ENCODE measurements at places on chromosomes 12 and 14.

DNA sequence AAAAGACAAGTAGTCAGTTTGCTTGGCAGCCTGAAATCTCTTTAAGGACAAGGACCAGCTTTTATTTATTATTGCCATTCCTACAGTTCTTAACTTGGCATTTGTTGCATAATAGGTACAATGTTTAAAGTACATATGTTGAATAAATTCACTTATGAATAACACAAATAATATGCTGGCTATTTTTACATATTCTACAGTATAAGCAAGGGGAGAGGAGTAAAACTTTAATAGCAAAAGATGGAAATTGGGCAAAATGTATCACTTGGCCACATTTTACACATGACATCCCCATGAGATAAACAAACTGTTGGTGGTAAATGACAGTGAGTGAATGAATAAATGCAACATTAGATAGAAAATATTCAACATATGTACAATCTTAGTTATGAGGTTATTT is 333.1 kb downstream of the DIO2 start:
- DNase-seq, result no peak

GRCh38 chr12:12214201-12214600 is 52.6 kb downstream of the LRP6 start:
- DNase-seq, result no peak

DNA sequence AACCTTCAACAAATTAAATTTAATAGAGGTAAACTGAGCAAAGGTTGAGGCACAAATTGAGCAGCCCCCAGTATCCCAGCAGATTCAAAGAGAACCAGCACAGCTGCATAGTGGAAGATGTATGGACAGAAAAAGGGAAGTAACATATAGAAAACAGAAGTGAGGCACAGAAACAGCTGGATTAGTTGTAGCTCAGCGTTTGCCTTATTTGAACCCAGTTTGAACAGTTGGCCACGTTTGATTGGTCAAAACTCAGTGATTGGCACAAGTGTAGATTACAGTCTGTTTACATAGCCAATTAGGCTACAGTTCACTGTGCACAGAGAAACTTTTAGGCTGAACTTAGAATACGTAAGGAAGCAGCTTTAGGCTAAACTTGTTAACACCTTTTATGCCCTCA is 315.5 kb downstream of the RMST start:
- DNase-seq, result no peak

- DNase-seq, result no peak
These were observed 15.2 kb upstream of the PLEKHG6 start for GRCh38 chr12:6295094-6295811.

- DNase-seq, result no peak
These were observed 12.2 kb downstream of the GTF2H3 start for GRCh38 chr12:123645878-123646277.

GRCh38 chr14:61409782-61410181 is 88.4 kb downstream of the PRKCH start:
- DNase-seq, result no peak

- no peak for DNase-seq
These were observed 29.1 kb downstream of the JDP2 start for GRCh38 chr14:75456997-75457335.

- DNase-seq, result no peak
These were observed 249.4 kb downstream of the ZFP36L1 start for GRCh38 chr14:68543516-68543915.

- no peak for DNase-seq
These were observed 19.8 kb upstream of the RNASE2 start for GRCh38 chr14:20935303-20935984.

- DNase-seq, result no peak
These were observed 4.5 kb upstream of the DNAH10 start for GRCh38 chr12:123757561-123757960.

GRCh38 chr14:64891839-64892375 is 12.2 kb upstream of the SPTB start:
- DNase-seq, result peak; percentile 74

GRCh38 chr12:114662512-114663177 is 21.3 kb downstream of the TBX3 start:
- peak; percentile 57 for DNase-seq

GRCh38 chr12:1934831-1935230 is 16.4 kb upstream of the CACNA2D4 start:
- DNase-seq, result no peak

GRCh38 chr12:19200261-19200660 is 70.7 kb downstream of the PLEKHA5 start:
- no peak for DNase-seq

GRCh38 chr12:3683670-3684069 is 69.2 kb downstream of the CRACR2A start:
- no peak for DNase-seq

- no peak for DNase-seq
These were observed 27.7 kb upstream of the DHRS2 start for GRCh38 chr14:23608454-23608853.

DNA sequence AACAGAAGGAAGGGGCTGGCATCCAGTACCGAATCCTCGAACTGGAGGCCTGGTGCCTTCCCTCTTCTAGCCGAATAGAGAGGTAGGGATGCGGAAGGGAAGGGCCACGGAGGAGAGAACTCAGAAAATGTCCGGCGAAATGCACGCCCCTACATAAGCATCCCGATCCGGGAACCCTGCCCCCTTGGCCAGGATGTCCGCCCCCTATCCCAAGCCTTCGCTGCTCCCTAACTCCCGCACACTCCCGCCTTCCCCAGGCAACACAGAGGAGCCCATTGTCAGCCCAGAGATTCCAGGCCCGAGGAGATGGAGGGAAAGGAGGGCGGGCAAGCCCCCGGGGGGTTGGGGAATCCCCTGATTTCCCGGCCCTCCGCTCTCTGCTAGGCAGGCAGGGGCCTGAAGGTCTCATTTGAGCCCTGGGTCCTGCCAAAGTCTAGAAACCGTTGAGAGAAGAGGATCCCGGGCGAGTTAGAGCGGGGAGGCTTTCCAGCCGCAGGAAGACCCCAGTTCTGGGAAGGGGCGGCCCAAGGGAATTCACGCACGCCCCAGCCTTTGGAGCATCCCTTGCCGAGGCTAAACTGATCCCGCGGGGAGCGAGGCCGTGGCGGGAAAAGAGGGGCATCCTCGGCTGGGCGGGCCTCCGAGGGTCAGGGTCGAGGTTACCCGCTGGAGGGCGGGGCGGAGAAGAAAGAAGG is 569 bp upstream of the ARHGEF40 start:
- peak; percentile 42 for DNase-seq

GRCh38 chr14:33315721-33316120 is 377.0 kb downstream of the NPAS3 start:
- no peak for DNase-seq
